CD4-positive, alpha-beta T cell treated with Interleukin-12 subunit alpha and Interleukin-12 subunit beta, for 1 hour (primary cell): ENCODE measurements at places on chromosomes 2 and 18.

- DNase-seq: no peak
These were observed 428.2 kb upstream of the ETAA1 start for GRCh38 chr2:66968946-66969345.

- peak; percentile 16 for DNase-seq
These were observed 487.2 kb upstream of the GCFC2 start for GRCh38 chr2:76197842-76198448.

DNA sequence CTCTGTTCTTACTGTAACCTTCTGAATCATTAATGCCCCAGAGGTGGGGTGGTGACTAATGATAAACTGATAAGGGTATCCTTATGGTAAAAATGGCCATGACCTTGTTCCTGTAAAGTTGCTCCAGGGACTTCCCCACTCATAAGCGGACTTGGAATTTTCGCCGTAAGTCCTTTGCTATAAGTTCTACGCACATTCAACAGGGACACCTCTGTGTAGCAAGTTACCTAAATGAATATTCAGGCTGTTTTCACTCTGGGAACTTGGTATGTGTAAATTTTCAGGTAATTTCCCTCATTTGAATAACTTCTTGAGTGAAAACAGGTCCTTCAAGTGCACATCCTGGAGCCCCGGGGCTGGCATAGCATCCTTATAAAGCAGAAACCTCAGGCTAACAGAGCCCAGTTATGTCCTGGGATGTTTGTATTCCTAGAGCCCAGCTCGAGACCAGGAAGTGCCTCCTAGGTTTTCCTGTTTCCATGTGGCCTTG lies 9.4 kb upstream of the AGFG1 start:
- no peak for DNase-seq

DNA sequence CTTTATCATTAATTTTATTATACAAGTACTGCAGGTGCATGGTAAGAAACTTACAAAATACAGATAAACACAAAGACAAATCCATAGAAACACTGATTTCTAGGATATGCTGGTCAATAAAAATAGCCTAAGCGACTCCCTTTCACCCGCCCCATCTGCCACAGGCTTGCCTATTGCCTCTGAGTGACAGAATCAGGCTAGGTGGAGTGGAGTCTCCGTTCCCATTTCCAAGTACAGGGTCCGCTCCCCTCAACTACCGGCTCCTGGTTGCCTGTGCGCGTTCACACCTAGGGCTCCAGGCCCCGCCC lies 201 bp upstream of the TRAPPC12 start:
- DNase-seq: no peak

DNA sequence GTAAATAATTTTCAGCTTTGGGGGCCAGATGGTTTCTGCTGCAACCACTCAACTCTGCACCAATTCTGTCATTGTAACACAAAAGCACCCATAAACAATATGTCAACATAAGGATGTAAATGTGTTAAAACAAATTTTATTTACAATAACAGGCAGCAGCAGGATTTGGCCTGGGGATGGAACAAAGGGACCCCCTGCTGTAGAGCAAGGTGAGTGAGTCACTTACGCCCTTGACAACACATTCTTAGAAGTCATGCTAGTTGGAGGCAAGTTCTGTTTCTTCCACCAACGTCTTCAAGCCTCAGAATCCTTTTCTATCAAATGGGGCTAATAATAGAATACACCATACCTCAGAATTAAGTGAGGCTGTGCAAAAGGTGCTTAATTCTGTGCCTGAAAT lies 610.2 kb upstream of the SYT4 start:
- no peak for DNase-seq

DNA sequence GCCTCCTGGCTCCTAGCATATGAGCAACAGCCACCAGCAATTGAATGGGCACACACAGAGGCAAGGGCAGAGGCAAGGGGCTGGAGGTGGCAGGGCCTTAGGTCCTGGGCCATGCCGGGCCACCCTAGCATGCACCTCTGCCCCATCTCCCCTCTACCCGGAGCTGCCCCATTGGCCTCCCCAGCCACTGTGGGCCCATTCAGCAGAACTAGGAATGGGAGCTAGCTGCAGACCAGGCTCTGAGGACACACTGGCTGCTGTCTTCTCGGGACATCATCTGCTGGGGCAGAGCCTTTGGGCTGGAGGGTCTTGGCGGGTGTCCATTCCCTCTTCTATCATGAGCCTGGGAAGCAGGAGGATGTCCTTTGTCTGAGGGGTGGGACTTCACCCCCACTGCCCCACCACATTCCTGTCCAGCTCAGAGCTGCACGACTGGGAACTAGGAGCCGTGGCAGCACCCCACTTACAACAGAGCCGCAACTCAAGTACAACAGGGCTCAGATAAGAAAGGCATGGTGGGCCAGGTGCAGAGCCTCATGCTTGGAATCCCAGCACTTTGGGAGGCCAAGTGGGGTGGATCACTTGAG lies 800 bp downstream of the VIL1 start:
- DNase-seq: no peak

DNA sequence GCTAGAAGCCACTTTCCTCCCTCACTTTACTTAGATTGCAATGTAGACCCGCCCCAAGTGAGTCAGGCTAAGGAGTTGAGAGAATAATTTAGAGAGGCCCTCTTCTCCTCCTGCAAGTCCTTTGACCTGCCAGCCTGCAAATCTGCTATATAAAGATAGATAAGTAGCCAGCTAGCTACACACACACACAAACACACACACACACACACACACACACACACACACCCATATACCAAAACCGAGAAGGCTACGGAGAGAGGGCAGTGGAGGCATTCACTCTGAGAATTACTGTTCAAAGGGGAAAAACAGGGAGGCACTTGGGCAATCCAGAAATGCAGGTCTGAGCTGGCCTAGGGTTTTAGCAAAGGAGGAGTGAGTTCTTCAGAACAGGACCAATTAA lies 23.0 kb upstream of the SMAD7 start:
- DNase-seq: no peak

DNA sequence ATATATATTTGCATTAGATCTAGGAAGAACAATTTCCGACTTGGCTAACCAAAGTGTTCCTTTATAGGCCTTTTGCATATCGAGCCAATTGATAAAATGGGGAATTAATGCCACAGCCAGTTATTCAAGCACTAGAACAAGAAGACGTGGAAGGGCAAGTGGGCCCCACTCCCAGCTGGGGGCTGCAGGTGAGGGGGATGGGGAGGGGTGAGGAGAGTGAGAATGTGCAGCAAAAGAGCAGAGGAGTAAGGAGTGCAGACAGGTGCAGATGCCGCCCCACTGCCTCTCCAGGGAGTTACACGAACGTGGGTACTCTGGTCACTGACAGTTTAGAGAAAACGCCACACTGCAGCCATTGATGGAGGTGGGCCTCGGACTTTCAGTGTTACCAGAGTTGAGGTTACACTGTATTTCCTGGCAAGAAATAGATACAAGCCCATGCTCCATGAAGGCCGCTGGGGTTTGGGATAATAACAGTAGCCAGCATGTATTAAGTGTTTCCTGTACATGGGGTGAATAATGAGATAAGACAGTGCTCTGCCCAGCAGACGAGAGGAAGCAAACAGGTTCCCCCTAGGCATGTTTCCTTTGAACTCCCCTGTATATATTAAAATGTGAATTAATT lies 40.9 kb downstream of the GORASP2 start:
- no peak for DNase-seq

DNA sequence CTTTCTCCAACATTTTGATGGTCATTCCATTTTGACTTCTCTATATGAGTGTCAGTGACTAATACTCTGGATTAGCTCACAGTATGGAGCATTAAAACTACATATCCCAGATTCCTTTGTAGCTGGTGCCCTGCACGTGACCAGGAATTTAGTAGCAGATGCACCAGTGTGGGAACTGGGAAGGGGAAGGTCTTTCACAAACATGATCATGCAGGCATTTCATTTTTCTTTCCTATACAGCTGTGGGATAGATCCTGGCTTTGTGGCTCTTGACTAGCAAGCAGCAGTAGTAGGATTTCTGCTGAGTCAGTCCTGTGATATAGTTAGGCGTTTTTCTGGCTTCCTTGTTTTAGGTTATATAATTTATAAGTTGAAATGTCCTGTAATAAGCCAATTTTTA lies 971.0 kb upstream of the CDH2 start:
- DNase-seq: no peak

DNA sequence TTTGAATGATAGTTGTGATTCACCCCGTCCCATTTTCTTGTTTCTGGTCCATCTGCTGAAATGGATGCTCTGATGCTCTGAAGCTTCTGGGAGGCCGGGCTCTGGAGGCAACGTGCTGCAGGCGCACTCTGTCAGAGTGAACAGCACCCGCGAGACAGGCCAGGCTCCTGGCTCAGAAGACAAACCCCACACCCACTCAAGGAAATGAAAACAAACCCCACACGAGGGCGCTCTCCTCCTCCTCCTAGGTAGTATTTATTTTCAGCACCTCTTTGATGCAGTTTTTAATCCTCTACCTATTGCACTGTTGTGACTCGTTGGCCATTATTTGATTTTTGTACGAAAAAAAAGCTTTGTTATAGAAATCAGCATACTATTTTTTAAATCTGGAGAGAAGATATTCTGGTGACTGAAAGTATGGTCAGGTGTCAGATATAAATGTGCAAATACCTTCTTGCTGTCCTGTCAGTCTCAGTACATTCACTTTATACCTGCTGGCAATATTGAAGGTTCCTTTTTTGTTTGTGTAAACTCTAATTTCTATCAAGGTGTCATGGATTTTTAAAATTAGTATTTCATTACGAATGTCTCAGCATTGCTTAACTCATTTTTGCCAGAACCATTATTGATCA lies 10.3 kb upstream of the CHST10 start:
- DNase-seq: peak; percentile 56

DNA sequence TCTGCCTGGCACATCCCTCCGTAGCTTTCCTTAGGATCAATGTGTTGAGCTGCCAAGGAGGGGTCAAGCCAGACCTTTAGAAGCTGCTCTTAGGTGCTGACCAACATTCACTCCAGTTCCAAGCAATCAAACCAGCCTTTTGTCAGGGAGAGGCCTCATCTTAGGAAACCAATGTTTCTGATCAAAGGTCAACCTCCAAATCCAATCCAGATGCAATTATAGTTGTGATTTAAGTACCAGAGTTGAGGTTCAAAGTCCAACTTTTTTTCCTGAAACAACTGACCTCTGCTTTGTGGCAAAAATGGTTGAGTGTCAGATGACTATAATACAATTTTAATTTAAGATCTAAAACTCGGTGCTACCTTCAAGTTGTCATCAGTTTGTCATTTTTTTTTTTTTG lies 303.4 kb downstream of the ALK start:
- DNase-seq: no peak

DNA sequence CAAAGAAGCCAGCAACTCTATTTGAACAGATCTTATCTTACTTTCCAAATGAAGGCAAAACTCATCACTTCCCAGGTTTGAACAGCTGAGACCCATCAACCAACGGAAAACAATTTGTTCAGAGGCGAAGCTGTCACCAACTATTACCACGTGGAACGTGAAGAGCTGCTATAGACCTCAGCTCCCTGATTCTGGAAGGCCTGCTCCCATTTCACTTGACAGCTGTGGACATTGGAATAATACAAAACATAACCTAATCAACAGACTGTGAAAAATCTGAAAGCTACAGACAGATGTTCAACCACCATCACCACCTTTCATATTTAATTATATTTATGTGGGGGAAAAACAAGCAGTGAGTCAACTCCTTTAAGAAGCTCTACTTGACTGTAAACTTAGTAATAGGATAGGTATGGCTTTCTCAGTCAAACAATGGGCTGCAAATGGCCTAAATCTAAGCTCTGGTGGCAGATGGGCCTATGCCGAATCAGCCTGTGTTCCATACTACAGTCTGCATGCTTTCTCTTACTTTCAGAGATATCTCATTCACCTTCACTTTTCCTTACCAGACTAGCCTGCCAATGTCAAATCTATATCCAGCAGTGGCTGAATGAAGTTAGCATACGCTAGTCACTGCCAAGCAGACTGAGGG lies 896.4 kb downstream of the TDRD15 start:
- no peak for DNase-seq

DNA sequence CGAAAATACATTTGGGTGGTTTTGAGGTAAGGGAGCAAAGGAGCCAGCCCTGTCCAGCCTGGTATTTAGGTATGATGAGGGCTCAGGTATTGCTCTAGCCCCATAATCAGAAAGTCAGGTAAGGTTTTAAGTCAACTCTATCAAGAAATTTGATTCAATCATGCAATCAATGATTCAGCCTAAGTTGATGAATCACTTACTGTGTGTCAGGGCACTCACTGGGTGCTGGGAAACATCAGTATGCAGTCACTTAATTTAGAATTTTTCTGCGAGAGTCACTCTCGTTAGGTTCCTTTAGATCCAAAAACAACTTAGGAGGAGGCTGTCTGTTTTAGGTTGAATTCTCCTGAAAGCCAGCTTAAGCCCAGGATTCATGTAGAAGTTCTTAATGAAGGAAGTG lies 17.7 kb upstream of the SERPINB2 start:
- DNase-seq: no peak

GRCh38 chr2:68755071-68755470 lies 20.5 kb downstream of the ARHGAP25 start:
- no peak for DNase-seq

GRCh38 chr18:37787452-37787851 lies 221.9 kb upstream of the CELF4 start:
- no peak for DNase-seq

DNA sequence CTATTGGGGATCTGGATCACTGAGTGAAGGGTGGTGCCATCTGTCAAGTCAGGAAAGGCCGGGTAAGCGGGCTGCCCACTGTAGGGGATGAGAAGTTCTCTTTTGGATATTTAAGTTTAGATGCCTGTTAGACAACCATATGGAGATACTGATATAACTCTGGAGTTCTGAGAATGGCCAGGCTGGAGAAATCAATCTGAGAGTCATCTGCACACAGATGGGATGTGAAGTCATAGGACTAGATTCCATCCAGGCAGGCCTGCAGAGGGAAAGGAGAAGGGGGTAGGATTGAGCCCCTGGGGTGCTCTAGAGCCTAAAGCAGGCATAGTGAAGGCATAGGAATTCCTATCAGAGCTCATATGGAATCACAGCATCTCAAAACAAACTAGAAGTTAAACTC lies 30.1 kb downstream of the SPRED2 start:
- no peak for DNase-seq

DNA sequence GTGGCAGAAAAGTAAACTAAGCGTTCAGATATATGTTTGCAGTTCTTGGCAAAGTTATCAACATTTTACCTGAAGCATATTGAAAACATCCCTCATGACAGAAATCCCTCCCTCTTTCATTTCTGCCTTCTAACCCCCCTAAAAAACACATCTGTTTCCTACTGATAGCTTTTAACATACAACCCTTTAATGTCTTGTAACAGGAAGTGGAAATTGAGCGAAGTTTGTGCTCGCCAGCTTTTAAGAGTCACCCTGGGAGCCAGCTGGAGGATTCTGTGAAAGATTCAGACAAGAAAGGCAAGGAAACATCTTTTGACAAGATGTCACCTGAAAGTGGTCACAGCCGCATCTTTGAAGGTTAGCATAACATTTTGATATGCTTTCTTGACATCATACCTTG lies 247.4 kb downstream of the XIRP2 start:
- DNase-seq: no peak

DNA sequence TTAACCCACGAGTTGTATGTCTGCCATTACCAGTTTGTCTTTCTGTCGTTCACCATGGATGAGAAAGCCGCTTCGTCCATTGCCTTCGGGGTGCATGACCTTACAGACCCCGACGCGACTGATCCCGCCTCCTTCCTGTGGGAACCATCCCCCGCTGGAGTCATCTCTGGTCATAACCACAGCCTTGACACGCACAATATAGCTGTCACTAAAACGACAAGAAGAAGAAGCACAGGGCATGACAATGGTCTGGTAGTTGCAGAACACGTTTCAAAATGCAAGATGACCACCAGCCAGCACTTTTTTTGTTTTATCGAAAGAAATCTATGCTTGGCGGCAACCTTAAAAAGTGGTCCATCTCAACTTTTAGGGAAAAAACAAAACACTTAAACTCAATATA lies 87.7 kb downstream of the SPRED2 start:
- no peak for DNase-seq

- DNase-seq: no peak
These were observed 132.1 kb upstream of the SETBP1 start for GRCh38 chr18:44548291-44549221.
